Activated CD4-positive, alpha-beta T cell treated with anti-CD3 and anti-CD28 coated beads, Interleukin-2, amount 50 U/mL, for 1 hour (primary cell): ENCODE measurements at places on chromosomes 11 and 22.

DNA sequence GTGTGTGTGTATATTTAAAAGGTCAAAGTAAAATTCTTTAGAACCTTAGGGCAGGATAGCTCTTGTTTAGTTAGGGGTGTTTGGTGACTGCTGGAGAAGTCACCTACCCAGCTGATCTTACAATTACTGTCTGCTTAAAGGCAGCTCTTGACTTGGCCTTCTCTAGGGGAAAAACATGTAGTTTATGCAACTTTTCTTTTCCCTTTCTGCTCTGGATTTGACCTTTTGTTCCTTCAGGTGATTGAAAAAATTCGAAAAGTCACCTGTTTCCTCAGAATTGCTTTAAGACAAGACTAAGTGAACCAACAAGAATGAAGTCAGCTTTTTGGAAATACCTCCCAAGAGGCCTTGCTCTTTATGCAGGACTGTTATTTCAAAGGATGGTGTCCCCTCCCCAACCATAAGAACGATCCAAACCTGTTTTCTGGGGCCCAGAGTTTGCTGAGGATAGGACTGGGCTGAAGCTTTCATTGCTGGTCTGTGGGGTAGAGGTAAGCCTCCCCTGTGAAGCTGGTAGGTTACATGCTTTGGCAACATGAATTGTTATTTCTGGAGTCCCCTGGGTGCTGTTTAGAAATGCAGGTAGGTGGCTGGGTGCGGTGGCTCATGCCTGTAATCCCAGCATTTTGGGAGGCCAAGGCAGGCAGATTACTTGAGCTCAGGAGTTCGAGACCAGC lies 111.2 kb downstream of the PTPRJ start:
- DNase-seq = no peak

GRCh38 chr22:37284805-37285355 lies 2.6 kb downstream of the CYTH4 start:
- peak; percentile 43 for DNase-seq

- no peak for DNase-seq
Measured at GRCh38 chr11:61377461-61378160, 14.8 kb upstream of the TMEM216 start.

- peak; percentile 75 for DNase-seq
Measured at GRCh38 chr22:49929211-49929979, 11.0 kb downstream of the CRELD2 start.

GRCh38 chr11:79237091-79237490 lies 203.7 kb downstream of the TENM4 start:
- no peak for DNase-seq

DNA sequence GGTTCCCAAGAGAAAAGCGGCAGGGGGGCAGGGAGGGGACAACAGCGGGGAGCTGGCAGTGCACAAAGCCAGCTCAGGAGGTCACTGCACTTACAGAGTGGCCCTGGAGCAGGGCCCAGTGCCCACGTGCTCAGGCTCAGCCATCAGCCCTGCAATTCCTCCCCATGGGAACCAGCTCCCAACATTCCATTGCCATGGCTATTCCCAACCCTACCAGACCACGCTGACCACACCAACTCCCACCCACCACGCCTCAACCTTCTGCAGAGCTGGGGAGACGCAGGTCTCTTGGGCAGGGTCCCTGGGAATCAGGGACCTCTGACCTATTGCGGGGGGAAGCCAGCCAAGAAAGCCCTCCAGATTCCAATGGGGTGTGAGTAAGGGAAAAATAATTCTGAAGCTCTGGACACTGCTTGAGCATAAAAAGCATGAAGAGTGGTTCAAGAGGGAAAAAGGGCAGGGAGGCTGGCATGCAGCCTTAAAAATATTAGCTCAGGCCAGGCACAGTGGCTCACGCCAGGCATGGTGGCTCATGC lies 38.3 kb upstream of the TFIP11 start:
- DNase-seq = no peak

DNA sequence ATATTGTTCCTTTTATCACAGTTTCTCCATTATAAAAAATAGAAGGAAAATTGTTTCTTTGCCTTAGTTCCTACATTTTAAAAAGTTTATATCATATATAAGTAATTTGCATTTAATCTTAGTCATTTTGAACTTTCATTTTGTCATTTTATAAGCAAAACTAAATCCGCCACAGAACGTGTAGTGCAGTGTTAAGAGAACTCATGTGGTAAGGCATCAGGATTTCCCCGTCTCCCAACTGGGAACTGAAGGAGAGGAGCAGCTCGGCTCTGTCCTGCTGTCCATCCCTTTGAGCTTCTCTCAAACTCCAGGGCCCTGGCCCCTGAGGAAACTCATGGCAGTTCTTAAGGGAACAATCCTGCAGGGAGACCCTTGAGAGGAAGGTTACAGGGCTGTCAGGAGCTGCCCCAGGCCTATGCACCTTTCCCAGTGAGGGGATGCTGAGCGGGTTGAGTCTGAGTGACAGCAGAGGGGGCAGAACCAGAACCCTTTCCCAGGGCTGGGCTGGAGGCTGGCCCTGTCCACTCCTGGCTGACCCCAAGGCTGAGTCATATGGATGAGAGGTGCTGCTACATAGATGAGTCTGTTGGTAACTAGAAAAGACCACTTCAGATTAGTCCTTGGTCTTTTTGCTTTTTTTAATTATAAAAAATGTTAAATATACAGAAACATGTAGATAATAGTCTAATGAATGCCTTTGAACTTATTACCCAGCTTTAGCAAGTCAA lies 333.1 kb downstream of the TBC1D22A start:
- DNase-seq = no peak

DNA sequence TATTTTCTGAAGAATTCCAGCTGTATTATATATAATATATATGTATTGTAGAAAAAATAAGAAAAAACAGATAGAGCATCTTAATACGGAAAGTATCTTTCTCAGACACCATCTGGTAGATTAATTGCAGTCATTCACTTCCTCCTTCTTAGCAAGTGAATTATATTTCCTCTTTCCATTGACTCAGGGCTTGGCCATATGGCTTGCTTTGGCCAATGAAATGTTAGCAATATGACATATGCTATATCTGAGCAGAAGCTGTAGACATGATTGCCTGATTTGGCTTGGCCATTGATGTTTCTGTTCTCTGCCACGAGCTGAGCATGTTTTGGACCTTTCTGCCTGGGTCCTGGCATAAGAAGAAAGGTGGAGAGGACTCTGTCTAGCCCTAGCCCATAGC lies 34.4 kb upstream of the ZBED5 start:
- DNase-seq = no peak

- DNase-seq = no peak
Measured at GRCh38 chr22:27378311-27378800, 423.2 kb downstream of the MN1 start.

- DNase-seq = no peak
Measured at GRCh38 chr11:116169776-116170175, 603.0 kb downstream of the BUD13 start.

DNA sequence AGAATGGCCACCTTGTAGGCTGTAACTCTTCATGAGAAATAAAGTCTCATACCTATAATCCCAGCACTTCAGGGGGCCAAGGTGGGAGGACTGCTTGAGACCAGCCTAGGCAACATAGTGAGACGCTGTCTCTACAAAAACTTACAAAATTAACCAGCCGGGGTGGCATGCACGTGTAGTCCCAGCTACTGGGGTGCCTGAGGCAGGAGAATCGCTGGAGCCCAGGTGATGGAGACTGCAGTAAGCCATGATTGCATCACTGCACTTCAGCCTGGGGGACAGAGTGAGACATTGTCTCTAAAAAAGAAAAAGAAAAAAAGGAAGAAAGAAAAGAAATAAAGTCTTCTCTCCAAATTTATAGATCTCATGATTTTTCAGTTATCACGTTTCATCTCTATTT lies 4.2 kb upstream of the SLCO2B1 start:
- DNase-seq = no peak

DNA sequence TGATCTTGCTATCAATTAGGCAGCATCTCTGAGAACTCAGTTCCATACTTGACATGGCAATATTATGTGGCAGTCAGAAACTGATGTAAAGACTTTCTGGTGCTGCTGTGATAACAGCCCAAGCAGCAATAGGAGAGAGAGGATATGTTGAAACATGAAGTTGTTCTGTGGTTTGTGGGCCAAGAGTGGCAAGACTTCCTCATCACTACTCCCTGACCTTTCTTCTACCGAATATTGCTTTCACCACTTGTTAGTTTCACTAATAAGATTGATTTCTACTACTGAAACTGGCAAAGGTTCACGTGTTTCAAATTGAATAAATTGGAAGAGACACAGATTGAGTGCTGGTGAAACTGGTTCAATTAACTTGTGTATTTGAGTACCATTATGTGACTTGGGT lies 852.6 kb upstream of the RAG2 start:
- DNase-seq = no peak

GRCh38 chr11:2187280-2187707 lies 15.7 kb upstream of the TH start:
- DNase-seq = no peak

DNA sequence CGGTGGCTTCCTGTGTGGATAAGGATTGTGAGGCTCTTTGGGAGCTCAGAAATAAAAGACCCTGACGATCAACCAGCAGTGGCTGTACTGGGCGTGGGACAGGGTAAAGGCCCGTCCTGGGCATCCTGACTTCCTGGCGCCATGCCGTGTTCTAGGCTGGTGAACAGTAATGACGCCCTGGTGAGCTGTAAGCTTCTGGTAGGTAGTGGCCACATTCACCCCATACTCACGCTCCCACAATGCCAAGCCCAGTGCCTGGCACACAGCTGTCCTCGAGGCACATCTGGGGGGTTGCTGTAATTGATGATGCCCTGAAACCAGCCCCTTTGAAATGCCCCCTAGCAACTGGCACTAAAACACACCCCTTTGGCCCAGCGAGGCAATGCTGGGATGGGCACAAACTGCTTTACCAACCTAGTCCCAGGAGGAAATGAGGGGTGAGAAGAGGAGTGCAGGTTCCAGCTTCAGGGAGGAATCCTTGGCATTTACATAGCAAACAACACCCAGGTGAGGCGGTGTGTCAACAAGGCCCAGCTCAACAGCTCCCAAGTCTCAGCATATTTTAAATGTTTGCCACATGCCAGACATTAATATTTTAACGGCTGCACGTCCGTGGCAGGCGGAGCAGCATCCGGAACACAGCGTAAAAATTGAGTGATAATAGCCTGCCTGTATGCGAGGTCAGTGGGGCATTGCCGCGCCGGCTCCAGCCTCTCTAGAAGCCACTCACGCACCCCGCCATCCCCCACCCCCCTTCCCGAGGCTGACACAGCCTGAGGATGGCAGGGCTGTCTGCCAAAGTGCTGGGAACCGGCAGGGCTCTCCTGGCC lies 79.3 kb downstream of the DSCAML1 start:
- no peak for DNase-seq

DNA sequence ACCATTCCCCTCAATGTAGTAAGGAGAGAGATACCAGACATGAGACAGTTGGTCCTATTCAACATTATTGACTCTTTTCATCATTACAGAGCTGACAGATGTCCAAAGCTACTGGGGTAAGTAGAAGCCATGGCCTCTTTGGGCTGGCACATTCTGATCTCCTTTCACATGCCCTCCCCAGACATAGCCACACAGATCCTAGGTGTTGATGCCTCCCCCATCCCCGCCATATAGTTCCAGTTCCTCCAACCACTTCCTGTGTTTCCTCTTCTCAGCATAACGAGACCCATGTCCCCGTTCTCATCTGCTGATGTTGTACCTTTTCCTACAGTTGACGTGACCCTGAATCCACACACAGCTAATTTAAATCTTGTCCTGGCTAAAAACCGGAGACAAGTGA lies 14.0 kb downstream of the TRIM6 start:
- no peak for DNase-seq

DNA sequence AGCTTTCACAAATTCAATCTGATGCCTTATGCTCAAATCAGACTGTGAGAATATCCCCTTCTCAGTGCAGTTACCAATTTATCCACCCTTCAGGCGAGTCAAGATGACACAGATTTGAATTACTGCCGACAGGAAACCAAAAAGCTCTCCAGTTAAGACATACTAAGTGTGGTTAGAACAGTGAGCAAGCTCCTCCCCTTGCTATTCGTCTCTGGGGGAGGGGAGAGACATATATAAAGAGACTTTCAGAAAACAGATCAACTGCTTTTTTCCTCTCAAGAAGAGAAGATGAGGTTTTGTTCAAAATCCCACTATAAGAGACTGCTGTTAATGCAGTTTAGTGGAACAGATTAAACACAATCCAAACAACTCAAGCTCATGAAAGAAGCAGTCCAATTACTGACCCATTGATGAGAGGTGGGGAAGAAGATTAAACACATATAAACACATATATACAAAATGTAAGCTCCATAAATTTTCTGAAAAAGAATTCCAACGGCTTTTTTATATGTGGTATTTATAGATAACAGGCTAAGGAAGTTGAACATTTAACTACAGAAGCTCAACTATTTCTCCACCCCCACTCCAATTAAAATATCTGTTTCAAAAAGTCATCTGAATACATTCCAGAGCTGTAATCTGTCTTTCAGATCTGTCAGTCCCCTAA lies 102.7 kb downstream of the MRTFA start:
- DNase-seq = peak; percentile 47

DNA sequence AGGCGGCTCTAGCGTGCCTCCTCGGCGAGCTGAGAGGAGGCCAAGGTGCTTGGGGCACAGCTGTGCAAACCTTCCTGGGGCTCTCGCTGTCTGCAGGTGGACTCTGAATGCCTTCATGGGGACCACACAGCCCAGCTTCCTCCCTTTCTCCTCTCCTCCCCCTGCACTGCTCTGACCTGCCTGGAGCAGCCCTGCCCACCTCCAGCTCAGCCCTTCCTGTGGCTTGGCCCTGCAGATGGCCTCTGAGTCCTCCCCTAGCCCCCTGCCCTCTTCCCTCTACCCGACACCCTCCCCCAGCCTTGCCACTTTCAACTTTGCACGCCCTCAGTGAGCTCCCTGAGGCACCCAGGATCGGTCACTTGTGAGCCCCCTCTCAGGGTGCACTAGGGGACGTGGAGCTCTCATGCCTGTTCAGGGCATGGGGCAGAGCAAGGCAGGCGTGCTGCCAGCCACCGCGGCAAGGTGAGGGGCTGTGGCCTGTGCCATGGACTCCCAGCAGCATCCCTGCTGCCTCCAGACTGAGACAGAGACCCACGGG lies 31.4 kb downstream of the PPM1F start:
- DNase-seq = no peak

DNA sequence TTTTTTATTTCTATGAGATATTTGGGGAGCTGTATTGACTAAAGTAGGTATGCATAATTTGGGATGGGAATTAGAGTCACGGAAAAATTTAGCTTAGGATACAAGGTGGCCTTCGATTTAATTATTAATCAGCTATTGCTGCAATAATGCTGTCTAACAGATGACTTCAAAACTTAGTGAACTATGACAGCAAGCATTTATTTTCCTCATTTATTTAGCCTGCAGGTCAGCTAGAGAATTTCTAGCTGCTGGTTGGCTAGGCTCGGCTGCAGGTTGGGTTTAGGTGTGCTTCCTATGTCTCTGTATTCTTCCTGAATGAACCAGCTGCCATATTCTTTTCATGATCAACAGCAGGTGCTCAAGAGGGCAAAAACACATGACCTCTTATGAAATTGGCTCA lies 181.8 kb upstream of the RAG2 start:
- DNase-seq = no peak

- DNase-seq = peak; percentile 75
Measured at GRCh38 chr11:75445315-75445953, 12.4 kb upstream of the KLHL35 start.

GRCh38 chr11:957212-957920 lies 31.7 kb downstream of the AP2A2 start:
- DNase-seq = no peak

GRCh38 chr22:20107951-20108756 lies 7.8 kb upstream of the RANBP1 start:
- no peak for DNase-seq

GRCh38 chr22:49544286-49544685 lies 283.4 kb downstream of the BRD1 start:
- no peak for DNase-seq
